Muscle of leg (tissue), 16 donors: ENCODE measurements at places on chromosomes 4 and X. TPM values are rescaled to one million over a fixed set of nuclear protein-coding genes. Genes with fewer than 3 reads are reported as not detected.
A peak's percentile ranks its signal among the peaks of the same experiment; 100 is the strongest.

GRCh38 chr4:15913631-15913970 lies 24.9 kb downstream of the FGFBP1 start:
- DNase-seq: no peak

DNA sequence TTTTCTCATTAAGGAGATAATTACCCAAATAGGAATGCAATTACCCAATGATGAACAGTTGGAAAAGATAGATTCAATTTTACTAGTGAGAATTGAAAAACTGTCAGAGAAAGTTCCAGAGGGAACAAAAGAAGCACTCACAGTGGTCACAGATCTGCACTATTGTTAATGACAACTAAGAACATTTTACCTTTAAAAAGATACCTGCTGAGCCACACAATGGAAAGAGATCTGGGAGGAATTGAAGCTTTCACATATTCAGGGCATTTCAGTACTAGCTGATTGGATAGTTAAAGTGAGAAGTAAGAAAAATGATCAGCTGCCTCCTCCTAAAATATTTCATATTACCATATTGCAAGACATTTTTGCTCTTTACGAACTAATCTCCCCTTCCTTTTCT lies 1822.2 kb downstream of the STIM2 start:
- DNase-seq: no peak

DNA sequence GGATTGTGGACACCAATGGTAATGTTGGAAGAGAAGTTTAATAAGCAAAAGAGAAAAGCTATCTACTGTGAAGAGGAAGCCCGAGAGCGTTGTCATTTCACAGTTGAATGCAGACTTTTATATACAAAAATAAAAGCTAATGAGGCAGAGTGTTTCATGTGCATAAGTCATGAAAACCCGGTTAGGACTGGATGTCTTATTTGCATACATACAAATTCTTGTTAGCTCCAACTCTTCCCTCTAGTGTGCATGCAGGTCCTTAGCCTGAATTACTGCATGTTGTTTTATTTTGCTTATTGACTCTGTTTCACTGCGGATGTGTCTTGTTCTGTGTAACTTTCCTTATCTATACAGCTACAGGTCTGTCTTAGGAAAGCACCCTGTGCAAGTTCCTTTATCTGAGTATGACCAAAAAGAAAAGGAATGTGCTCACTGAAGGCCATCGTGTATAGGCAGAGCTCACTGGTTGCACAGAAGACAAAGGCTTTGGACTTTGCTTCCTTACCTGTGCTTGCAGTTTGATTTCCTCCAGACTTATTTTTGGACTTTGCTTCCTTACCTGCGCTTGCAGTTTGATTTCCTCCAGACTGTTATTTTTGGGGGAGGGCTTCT lies 25.1 kb upstream of the UGT2B11 start:
- no peak for DNase-seq

DNA sequence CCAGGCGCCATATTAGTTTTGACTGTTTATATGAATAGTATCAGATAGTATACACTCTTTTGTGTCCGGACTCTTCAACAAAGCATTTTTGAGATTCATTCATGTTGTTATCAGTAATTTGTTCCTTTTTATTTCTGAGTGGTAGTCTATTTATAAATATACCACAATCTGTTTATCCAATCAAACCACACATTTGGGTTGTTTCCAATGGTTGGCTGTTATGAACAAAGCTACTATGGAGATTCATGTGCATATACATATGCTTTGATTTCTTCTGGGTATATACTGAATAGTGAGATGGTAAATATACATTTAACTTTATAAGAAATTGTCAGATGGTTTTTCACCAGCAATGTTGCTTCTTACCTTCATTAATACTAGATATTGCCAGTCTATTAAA lies 36.8 kb upstream of the TAPT1 start:
- DNase-seq: no peak

HPF1 gene
- 24.3 TPM for total RNA-seq

GAB3 gene
- total RNA-seq: 6.5 TPM

DNA sequence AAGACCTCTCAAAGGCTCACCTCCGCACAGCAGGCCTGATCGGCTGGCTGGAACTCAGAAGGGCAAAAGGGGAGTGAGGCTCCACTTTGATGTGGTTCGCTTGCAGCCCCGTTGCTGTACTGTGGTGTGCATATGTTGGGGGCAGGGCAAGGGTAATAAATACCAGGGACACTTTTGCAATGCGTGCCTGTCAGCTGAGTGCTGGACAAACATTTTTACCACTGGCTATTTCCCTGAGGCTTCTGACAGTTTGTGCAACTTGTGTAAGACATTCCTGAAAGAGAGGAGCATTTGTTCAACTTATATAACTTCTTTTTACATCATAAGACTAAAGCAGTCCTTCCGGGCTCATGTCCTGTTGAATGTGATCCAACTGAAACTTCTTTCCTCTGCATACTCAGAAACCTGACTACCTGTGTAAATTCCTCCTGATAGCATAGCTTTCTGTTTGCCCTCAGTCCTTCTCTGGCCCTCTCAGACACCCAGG lies 82.3 kb downstream of the SPRY1 start:
- peak; percentile 45 for DNase-seq

DIAPH2 gene
- 15.8 TPM for total RNA-seq

DNA sequence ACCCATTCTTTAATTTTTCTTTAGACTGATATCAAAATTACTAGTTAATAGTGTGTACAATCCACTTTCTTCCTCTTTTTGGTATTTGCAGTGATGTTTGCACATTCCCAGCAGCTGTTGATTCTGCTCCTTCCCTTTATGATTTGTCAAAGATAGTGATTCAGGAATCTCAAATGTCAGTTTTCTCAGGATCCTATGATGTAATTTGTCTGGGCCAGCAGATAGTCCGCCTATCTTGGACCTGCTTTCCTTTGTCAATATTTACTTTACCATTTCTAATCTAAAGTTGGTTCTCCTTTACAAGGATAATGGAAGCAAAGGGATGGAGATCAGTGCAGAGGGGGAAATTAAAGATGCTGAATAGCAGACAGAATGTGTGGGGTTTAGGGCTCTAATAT lies 122.1 kb downstream of the REELD1 start:
- peak; percentile 14 for DNase-seq

GRCh38 chrX:108221301-108221864 lies 129.8 kb downstream of the ATG4A start:
- DNase-seq: peak; percentile 69

DNA sequence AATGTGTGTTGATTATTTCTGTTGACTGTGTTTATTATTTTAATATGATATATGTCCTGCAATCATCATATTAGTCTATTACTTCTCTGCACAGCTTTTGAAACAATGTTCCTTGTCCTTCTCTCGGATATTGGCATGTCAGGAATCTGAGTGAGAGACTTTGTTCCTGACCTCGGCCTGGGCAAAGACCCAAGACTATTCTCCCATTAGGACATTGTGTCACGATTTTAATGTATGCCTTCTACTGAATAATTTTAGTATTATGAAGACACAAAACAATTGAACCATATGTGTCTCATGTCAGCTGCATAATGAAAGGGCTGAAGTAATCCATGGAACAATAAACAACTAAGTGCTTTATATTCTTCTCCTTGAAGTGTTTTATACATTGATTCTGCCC lies 580.8 kb upstream of the TENM3 start:
- DNase-seq: peak; percentile 37

DNA sequence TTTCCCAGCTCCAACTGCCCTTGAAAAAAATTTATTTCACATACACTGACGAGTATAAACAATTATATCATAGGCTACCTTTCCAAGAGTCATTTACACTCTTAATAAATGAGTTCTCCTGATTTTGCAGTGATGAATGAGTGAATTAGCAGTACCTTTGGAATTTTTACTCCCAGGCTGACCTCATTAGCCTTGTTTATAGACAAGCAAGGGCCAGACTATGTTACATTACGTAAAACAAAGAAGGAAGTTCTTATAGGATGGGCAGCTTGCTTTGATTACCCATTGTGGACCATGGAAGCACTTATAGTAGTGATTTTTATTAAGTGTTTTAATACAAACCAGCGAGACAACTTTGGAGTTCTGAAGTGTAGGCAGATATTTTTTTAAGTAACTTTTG lies 112.9 kb upstream of the C1QTNF7 start:
- no peak for DNase-seq

- DNase-seq: no peak
Measured at GRCh38 chr4:141132072-141132708, 1.1 kb downstream of the RNF150 start.

DNA sequence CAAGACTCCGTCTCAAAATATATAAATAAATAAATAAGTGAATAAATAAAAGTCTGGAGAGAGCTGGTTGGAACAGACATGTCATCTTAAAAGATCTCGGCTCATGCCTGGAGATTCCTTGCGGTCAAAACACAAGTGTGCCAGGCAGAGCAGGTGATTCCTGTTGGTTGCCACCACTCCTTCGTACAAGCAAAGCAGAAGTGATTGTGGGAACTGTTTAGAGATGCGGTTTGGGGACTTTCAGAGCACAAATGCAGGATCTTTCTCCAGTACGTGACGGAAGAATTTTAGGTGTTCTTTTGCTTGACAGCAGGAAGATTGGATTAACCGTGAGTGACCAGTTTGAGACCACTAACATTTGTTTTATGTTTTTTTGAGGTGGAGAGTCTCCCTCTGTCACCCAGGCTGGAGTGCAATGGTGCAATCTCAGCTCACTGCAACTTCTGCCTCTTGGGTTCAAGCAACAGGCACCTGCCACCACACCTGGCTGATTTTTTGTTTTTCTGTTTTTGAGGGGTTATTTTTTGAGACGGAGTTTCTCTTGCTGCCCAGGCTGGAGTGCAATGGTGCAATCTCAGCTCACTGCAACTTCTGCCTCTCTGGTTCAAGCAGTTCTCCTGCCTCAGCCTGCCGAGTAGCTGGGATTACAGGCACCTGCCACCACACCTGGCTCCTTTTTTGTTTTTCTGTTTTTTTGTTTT lies 2.8 kb upstream of the CRLF2 start:
- DNase-seq: peak; percentile 19

- no peak for DNase-seq
Measured at GRCh38 chr4:189299706-189300105, 641.0 kb upstream of the FRG1 start.

- no peak for DNase-seq
Measured at GRCh38 chrX:48071986-48072605, 656 bp upstream of the ZNF630 start.

GRCh38 chrX:41381685-41382084 lies 47.7 kb downstream of the DDX3X start:
- peak; percentile 24 for DNase-seq

GRCh38 chr4:160175064-160175643 lies 1072.3 kb downstream of the RAPGEF2 start:
- DNase-seq: no peak

- peak; percentile 25 for DNase-seq
Measured at GRCh38 chr4:9812501-9813340, 31.3 kb downstream of the DRD5 start.

GRCh38 chr4:172947594-172947993 lies 221.0 kb upstream of the GALNT7 start:
- peak; percentile 2 for DNase-seq

APELA gene
- total RNA-seq: 0.04 TPM

NRK gene
- total RNA-seq: 157 TPM

DNA sequence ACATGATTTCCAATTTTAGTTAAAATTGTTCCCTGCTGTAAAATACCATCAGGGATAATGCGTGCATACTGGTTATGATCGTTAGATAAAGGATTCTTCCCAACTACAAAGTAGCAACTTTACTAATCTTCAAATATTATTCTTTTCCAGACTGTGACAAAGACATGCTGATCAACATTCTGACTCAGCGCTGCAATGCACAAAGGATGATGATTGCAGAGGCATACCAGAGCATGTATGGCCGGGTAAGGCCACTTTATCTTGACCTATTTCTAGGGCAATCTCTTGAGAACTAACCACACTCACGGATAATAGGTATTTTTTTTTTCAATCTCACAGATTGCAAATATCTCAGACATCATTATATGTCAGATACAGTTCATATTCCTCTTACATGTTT lies 47.0 kb downstream of the ANXA10 start:
- no peak for DNase-seq

DNA sequence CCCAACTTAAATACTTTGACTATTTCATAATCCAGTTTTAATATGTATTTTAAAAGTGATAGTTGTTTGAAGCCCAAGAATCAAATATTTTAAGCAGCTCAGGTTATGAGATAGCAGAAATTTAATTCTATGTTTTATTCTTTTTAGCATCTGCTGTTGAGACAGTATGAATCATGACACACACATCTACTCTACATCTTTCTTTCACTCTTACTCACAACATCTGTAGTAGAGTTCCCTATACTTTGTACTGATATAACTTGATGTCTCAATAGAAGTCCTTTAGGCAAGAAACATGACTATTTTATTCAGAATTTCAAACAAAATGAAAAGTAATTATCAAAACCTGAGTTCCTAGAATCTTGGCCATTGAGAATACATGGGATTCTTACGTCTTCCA lies 187.9 kb upstream of the GNPDA2 start:
- no peak for DNase-seq

CYBB gene
- total RNA-seq: 19.3 TPM

MEPE gene
- total RNA-seq: not detected

DNA sequence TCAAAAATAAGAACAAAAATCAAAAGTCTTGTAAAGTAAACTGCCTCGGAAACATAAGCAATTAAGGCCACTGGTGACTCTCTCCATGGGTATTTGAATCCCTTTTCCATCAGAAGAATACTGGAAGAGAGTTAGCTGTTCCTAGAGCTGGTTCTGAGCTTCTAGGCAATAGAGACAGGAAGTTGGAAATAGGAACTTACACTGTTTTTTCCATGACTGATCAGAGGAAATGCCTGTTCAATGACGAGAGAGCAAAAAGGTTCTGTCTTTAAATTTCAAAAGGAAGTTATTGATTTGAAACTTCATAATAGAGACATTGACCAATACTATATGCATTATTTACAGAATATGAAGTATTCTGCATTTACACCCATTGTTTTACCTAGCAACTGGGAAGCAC lies 503.5 kb upstream of the ARX start:
- DNase-seq: peak; percentile 49

DNA sequence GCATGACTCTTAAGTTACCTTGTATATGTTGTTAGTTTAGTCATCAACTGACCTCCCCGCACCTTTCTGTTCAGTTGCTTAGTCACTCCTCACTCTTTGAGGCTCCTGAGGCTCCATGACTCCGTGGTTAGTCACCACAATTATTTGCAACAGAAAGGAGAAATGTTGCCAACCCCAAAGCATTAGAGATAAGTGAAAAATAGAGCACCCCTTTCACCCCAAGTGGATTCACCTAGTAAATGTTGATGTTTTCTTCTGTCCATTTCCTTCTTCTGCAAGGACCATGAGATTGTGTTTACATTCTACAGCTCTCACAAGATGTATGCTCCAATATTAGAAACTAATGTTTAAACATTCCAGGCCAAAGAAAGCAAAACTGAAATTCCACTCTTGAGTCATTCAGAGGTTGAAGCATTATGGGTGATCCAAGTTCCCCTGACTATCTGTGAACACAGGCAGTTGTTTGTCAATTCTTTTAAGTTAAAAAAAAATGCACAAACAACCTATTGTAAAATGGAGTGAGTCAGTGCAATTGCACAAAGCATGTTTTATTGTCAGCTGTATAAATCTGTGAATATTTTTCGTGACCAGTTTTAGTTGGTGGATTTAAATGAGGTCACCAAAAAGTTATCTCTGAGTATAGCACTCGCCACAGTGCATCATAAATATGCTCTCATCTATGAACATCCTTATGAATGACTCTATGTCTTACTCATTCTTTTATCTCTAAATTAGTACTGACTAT lies 552.4 kb upstream of the MAGEB2 start:
- peak; percentile 21 for DNase-seq

GRCh38 chr4:83266689-83267088 lies 17.9 kb downstream of the COQ2 start:
- no peak for DNase-seq
